ENCODE measurements at places on chromosomes 16 and 17.

DNA sequence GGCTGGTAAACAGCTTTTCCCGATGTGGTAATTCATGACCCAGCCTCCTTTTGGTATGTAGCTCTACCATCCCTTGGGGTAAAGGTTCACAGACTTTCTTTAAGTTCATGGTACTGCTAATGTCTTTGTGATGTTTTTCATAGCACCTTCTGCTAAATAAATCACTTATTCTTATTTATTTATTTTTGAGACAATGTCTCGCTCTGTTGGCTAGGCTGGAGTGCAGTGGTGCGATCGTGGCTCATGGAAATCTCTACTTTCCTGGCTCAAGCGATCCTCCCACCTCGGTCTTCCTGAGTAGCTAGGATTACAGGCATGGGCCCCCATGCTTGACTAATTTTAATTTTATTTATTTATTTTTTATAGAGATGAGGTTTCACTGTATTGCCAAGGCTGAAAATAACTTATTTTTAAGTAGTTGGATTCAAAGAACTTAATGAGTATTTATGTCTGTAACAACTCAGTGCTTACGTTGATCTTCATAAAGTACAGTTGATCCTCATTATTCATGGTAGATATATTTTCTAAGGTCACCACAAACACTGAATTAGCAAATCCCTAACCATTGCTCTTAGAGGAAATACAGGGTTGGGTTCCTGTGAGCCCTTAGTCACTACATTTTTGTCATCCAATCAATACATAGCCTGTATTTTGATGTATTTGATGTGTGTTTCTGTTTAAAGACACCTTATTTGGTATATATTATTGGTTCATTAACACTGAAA, 97.1 kb downstream of the SHISA9 start:
- DNase-seq = no peak

- DNase-seq = no peak
These were observed 10.0 kb downstream of the SLC22A31 start for GRCh38 chr16:89190150-89190958.

DNA sequence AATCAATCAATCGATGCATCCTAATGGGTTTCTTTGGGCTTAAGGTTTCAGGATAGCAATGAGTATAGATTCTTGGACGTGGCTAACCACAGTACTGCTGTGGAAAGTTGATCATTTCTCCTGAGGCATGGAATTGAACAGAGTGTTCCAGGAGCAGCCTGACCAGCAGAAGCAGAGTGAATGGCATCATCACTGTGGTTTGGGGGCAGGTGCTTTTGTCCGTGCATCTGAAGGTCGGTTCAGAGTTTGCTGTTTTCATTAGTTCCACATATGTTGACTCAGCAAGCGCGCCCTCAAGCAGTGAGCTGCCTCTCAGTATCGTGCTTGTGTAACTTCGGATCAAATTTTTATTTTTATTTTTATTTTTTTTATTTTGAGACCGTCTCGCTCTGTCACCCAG, 24.9 kb downstream of the KIAA0513 start:
- no peak for DNase-seq

DNA sequence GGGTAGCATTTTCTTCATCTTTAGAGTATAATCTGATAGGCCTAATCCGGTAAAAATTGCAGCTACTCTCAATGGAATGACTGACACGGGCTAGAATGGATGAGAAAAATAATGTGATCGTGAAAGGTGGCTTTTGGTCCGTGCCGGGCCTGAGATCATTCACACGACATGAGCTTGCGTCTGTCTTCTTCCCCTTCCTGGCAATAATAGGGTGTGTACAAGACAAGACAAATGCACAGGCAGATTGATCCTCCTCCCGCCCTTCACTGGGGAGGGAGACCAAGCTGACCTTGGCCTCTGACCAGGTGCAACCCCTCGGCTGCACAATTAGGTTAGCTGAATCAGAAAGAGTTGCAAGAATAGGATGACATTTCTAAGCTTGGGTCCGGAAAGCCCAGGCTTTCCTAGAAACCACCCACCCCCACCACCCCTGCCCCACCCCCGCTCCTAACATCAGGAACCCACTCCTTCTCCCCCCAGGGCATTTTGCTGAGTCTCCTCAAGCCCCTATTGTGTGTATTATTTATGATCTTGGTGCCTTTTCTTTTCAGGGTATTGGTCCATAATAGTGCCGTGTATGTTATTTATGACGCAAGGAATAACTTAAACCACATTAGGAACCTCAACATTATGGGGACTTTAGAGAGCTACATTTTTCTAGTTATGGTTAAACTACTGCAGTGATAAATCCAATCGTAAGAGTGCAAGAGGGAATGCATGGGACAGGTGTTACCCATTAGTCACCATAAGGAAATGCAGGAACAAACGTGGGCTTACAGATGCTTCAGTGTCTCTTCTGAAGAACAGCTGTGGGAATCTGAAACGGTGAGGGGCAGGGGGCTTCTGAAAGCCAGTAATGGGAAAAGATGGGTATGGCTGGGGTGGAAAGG, 540.1 kb upstream of the PSMD7 start:
- DNase-seq = no peak

GRCh38 chr17:66523378-66524200, 221.2 kb downstream of the PRKCA start:
- no peak for DNase-seq

Data from activated naive CD4-positive, alpha-beta T cell treated with Interleukin-2 at 50 U/mL for 16 hours (primary cell).